ENCODE measurements at places on chromosomes 12 and 14.

- DNase-seq, result no peak
Measured at GRCh38 chr12:41634091-41634490, 446.0 kb downstream of the PDZRN4 start.

- DNase-seq, result no peak
Measured at GRCh38 chr12:68203460-68203875, 22.1 kb downstream of the IL26 start.

DNA sequence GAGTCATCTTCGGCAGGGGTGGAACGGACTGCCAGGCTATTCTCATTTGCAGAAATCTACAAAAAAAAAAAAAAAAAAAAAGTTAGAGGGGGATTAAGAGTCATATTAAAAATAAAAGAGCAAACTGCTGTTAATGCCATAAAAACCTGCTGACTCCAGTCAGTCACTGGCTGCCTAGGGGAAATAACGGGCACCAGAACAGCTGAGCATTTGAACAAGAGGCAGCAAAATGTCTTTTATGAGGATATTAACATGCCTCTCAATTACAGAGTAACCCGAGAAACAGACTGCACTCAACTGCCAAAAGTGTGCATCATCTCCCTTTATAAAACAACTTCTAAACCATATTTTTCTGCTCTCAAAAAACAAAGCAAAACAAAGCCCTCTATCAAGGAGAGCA, 28.7 kb upstream of the CERS5 start:
- no peak for DNase-seq

DNA sequence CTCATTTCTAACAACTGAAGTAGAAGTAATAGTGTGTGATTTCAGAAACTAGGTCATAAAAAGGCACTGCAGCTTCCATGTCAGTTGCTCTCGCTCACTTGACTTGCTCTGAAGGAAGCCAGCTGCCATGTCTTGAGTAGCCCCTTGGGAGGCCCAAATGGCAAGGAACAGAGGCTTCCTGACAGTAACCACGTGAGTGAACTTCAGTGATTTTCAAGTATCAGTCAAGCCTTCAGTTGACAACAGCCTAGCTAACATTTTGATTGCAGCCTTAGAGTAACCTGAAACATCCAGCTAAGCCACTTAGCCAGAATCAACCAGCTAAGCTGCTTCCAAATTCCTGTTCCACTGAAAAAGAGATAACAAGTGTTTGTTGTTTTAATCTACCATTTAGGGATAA, 26.7 kb downstream of the TOGARAM1 start:
- DNase-seq, result no peak

DNA sequence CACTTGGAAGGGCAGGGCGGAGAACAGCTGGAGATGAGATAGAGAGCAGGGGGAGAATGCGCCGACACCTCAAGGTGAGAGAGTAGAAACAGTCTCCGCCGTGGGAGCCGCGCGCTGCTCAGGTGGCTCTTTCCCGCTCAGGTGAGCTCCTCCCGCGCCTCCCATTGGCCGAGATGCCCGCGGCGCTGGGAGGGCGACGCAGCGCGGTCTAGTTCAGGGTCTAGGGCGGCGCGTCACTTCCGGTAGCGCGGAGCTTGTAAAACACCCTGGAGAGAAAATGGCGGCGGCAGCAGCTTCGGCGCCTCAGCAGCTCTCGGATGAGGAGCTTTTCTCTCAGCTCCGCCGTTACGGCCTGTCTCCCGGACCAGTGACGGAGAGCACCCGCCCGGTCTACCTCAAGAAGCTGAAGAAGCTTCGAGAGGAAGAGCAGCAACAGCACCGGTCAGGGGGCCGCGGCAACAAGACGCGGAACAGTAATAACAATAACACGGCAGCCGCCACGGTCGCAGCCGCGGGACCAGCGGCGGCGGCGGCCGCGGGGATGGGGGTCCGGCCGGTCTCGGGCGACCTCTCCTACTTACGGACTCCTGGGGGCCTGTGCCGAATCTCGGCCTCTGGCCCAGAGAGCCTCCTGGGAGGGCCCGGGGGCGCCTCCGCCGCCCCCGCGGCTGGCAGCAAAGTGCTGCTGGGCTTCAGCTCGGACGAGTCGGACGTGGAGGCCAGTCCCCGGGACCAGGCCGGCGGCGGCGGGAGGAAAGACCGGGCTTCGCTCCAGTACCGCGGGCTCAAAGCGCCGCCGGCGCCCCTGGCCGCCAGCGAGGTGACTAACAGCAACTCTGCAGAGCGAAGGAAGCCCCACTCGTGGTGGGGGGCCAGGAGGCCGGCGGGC, at the start of gene LEMD3:
TSS of gene LEMD3 (plus strand) at position 264 of the 889 bp plus-strand sequence. CDS start at position 278, 14 bp downstream.
- DNase-seq, result peak; percentile 90

GRCh38 chr12:88866881-88867280, 286.6 kb upstream of the KITLG start:
- DNase-seq, result peak; percentile 63

- DNase-seq, result no peak
Measured at GRCh38 chr12:22971247-22971646, 346.3 kb downstream of the ETNK1 start.

GRCh38 chr14:68297039-68297438, 477.5 kb downstream of the RAD51B start:
- DNase-seq, result no peak

DNA sequence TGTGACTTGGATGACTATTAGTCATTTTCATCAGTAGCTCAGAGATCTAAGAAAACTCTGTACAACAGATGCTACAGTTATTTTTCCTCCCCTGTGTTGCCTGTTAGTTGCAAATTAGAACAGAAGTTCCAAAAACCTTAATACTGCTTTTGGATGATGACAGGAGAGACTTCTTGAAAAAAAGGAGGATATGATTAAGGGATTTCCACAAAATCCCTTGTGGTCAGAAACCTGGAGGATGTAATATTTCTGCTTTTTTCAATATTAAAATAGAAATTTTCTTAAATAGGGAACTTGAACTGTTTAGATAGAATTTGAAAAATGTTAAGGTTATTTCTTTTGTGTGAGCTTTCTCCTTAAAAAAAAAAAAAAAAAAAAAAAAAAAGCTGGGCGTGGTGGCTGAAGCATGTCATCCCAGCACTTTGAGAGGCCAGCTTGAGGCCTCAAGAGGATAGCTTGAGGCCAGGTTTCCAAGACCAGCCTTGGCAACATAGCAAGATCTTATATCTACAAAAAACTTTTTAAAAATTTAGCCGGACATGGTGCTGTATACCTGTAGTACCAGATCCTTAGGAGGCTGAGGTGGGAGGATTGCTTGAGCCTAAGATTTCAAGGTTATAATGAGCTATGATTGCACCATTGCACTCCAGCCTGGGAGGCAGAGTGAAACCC, 14.1 kb downstream of the CMAS start:
- no peak for DNase-seq

DNA sequence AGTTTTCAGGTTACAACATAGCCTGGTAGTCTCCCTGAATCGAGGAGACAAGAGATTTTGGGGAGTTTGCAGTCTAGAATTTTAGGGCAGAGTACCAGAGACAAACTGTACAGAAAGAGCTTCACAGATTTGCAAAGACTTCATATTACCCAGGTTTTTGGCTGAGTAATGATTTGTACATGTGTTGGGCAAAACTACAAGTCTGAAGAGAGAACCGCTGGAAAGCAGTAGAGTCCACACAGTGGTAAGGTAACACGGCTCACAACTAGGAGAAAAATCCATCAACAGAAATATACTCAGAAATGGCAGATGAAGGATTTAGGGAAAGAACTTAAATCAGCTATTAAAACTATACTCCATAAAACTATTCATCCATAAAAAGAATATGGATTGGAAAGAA, 25.7 kb downstream of the FBXO33 start:
- no peak for DNase-seq

DNA sequence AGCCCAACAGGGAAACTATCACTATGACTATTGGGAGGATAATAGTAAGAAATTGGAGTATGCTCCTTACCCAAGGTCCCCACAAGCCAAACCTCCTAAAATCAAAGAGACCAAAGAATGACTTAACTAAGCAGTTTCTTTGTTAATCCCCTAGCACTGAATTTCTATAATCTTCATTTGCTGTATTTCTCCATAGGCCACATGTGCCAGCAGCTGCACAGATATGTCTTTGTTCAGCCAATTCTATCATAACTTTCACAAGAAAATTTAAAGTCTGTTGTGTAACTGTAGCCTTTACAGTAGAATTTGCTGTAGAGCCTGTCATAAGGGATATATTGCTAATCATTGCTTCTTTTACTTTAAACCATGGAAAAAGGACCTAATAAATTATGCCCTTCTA, 104.0 kb downstream of the RIN3 start:
- DNase-seq, result no peak

- peak; percentile 27 for DNase-seq
Measured at GRCh38 chr12:10235761-10236631, 23.3 kb downstream of the GABARAPL1 start.

DNA sequence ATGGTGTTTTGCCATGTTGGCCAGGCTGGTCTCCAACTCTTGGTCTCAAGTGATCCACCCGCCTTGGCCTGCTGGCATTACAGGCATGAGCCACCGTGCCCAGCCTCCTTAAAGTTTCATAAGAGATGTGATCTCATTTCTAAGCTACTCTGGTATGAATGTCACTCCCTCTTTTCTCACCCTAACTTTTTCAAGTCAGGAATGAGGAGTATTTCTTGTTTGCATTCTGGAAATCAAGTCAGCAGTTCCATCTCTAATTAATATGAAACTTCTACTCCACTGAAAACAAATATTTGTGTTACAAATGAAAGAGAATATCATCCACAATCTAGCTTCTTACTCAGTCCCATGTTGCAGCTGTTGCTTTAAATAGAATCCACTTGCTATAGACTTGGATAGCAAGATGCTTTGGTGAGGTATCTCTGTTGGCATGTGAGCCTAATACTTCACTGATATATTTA, 61.3 kb downstream of the ARF6 start:
- peak; percentile 75 for DNase-seq

DNA sequence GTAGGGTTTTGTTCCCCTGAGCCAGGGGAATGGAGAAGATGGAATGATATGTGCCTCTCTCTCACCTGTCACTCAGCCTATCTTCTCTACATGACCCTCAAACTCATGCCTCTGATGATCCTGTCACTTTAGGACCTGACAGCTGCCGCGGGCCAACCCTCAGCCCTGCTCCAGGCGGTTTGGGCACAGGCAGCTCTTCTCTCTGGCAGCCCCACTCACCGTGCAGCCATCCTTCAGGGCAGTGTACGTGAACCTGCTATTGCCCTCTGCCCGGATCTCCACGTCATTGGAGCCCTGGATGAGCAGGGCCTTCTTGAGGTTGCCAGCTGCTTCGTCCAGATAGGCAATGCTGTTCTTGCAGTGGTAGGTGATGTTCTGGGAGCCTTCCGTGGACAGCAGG, 10.5 kb downstream of the TMEM106C start:
- no peak for DNase-seq

DNA sequence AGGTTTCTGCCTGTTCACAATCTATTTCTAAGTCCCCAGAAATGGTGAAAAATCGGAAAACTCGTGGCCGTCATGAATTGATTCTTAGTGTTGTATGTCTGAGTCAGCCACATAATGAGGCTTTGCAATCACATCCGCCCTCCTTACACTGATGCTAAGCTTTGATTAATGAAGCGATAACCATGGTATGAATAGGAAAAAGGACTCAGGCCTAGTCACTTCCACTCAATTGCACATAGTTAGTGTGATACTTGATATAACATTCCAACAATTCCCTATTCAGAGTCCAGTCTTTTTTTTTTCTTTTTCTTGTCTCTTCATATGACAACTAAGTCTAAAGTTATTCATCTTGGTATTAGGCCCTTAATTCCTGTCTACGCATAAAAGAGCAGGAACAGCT, 1231.0 kb downstream of the VRK1 start:
- DNase-seq, result peak; percentile 6

- no peak for DNase-seq
Measured at GRCh38 chr12:69014047-69014446, 81.1 kb upstream of the CPM start.

DNA sequence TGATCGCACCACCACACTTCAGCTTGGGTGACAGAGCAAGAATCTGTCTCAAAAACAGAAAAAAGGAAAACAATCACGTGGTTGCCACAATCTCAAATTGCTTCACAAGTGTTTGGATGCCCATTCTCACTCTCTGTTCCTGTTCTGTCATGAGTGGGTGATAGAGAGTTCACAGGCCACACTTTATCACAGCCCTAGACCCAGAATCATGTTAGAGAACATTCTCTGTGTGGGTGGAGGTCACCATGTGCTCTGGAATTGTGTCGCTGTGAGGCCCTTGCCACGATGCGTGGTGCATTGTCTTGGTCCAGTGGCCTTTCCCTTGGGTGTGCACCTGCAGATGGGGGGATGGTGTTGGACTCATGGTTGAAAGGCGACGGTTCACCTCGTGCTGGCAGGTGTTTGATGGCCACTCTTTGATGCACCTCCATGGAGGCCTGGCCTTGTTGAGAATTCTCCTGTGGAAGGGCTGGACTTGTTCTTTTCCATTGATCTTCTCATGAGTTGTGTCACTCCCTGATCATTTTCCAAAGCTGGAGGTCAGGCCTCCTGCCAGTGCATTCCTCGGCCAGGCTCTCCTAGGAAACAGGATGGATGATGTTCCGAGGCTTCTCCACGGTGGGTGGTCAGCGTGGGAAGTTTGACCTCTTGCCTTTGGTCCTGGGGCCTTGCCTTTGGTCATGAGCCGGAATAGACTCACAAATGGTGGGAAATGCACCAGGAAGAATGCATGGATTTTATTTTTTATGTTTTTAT, 91.9 kb downstream of the SLC24A4 start:
- DNase-seq, result no peak

DNA sequence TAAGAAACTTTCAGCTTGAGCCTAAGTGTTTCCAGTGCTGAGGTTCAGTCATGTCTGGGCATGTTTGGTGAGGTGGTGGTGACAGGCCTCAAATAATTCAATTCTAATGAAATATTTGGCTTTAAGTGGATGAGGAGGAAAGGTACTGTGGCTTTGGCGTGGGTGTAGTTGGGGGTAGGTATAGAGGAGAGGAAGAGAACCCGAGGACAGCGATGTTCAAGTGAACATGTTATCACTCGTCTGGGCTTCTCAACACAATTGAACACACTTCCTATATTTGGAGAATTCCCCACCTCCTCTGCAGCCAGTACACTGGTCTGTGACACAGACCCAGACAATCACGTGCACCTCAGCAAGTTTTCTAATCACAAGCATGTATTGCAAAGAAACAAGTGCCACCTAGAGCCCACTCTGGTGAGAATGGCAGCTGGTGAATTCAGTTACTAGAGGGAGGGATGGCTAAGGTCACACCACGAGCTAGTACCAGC, 53.0 kb downstream of the IFNG-AS1 start:
- peak; percentile 16 for DNase-seq

- no peak for DNase-seq
Measured at GRCh38 chr14:90255871-90256270, 482 bp upstream of the PSMC1 start.

DNA sequence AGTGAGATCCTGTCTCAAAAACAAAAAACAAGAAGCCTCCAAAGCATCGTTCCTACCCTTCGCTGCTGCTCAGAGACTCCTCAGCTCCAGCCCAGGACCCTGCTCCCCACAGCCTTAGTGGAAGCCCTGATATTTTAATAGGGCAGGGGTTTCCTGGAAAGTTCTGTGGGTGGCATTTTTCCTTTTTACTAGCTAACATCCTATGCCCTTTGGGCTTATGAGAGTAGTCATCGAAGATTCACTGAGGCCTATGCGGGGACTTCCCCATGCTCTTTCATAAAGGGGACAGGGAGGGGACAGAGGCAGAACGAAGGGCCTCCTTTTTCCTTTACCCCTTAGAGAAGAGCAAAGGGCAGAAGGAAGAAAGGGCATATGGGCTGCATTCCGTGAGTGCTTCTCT, 8.3 kb downstream of the LAG3 start:
- DNase-seq, result no peak

- DNase-seq, result no peak
Measured at GRCh38 chr14:59244581-59244980, 56.1 kb downstream of the DAAM1 start.
